ENCODE measurements at places on chromosomes 16 and 17.

- no peak for DNase-seq
Observed at GRCh38 chr17:59839651-59840328, 53.0 kb downstream of the TUBD1 start.

DNA sequence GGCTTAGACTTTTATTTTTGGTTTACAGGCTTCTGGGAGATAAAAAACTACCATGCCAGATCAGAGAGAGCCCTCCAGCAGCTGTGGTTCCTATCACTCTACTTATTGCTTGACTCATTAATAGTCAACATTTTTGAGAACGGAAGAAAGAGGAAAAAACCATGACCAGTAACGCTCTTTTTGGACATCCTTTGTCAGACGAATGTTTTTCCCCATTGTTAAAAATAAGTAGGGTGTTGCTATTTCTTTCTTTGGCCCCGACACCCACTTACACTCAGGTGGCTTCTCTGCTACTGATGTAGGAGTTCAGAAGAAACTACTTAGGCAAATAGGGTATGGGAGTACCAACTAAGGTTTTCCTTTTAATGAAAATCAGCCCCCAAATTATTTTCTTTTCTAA lies 27.5 kb downstream of the TVP23A start:
- no peak for DNase-seq

DNA sequence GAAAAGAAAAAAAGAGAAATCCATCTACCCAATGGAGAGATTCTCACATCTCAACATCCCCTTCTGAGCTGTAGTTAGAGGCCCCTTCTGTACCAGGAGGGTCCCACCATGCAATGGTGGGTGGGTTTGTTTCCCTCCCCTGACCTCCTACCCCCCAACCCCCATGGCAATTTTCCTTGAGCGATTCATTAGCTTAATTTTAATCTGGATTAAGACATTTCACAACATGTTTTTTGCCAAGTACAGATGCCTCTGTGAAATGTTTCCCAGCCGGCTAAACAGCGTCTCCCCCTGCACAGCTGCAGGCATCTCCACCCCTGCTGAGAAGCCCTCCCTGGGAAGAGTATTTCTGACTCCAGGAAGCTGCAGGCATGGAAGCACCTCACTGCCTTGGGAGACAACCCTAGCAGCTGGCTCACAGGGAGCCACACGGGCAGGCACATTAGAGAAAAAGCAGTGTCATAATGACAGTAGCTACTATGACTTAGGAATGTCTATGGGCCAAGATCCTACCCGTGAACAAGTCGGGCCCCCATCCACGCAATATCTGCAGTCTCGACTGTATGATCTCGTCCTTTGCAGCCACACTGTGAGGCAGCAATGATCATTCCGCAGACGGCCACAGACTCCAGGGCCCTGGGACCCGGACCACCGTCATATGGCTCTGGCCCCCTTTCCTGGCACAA lies 117.3 kb downstream of the ADCY9 start:
- DNase-seq, result no peak

- DNase-seq, result no peak
Observed at GRCh38 chr17:59702304-59702703, 4.9 kb downstream of the PTRH2 start.

DNA sequence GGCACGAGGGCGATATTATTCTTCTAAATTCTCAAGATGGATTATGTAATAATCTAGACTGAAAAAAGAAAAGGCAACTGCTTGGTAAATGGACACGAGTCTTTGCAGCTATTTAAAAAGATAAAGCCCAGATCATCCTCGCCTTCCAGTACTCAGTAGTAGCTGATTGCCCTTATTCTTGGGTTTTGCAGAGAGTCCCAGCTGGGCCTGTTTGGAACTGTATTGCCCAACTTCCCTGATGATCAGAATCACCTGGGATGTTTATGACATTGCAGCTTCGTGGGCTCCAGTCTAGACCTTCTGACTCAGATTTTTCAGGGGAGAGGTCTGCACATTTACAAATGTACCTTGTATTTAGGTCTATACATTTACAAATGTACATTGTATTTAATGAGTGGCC lies 213.5 kb downstream of the RAB11FIP4 start:
- no peak for DNase-seq

DNA sequence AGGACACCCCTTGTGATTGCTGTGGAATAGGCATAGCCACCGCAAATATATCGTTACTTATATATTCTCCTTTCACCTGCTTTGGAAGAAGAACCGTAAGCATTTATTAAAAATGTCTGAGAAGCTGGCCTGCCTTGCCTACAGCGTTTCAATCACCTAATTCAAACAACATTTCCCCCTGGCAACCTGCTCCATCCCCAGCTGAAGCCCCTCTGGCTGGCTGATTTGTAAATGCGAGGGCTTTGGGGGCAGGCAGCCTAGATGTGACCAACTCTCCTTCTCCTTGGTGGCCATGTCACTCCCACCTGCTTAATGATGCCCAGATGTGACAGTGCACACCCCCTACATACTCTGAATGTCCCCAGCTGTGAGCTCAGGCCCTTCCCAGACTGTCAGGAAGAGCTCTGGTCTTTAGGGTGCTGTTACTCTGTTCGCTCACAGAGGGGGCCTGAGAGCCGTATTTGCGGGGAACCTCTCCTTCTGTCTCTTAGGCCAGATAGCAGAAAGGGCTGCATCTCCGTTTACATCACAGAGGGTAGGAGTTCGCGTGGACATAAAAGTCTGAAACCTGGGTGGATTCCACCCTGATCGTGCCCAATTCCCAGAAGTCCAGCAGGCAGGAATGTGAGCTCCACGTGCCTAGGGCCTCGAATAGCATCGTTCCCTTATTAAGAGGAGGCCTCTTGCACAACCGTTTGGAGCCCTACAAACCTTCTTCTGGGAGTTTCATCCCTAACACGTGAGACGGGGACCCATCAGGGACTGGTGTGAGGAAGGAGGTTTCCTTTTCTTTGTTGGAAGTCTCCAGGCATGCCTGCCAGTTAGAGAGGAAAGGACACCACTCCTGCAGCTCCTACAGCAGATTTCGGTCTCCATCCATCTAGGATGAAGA lies 2.4 kb upstream of the SDK2 start:
- no peak for DNase-seq

DNA sequence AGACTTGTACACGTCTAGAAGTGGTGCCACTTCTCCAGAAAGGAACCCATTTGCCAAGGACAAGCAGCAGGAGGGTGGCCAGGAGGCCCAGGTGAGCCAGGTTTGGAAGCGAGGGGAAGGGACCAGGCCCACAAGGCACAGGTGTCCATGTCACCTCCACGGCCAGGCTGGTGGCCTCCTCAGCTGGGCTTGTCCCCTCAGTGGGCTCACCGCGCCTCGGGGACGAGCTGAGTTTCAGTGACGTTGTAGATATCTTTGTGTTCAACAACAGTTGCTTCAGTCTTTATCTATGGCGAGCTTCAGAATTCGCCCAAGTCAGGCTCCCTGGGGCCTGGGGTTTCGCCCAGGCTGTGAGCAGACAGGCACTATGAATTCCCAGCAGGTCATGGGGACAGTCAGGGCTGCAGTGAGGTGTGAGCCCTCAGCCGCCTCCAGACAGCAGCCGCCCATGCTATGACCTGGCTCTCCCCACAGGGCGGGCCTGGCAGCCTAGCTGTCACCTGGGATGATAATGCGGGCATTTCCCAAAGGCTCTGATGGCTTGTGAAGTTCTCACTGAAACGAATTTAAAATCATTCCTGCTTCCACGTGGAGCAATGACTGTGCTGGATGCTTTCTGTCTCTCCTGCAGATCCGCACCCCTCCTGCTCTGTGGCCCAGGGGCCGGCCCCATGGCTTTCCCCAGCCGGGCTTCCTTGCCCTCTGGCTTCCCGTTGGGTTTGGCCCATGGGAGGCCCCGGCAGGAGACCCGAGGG lies 89.5 kb downstream of the MRC2 start:
- no peak for DNase-seq

GRCh38 chr17:55518510-55518909 lies 7.3 kb upstream of the SMIM36 start:
- no peak for DNase-seq

DNA sequence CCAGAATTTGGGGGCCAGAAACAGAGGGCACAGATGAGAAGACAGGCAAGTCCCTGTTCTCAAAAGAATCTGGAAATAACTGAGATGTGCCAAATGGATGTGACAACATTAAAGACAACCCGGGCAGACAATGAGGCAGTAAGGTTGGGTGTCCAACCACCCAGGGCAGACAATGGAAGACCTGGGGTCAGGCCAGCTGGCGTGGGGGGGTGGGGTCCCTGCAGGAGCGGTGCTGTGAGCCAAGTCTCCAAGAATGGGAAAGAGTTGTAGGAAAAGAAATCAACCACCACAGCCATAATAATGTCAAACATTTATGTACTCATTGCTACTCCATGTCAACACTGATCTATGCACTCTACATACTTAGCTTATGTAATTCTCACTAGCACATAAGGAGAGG lies 203.3 kb downstream of the C16orf78 start:
- DNase-seq, result no peak

Measured in GM12892 (cell line).